ENCODE measurements at places on chromosomes 7 and 10. TPM values are rescaled to one million over a fixed set of nuclear protein-coding genes. Genes with fewer than 3 reads are reported as not detected.
A peak's percentile ranks its signal among the peaks of the same experiment; 100 is the strongest.

The CBLL1 gene
- 58.0 TPM for total RNA-seq

The ADCYAP1R1 gene
- total RNA-seq: 0.39 TPM

- no peaks in the 10 kb centered on the region for H3K27me3 ChIP-seq
- no peaks in the 10 kb centered on the region for H3K4me1 ChIP-seq
- no peak overlapping the region for H3K4me3 ChIP-seq
These were observed 151.7 kb downstream of the RTKN2 start for GRCh38 chr10:62116896-62117295.

The ERVW-1 gene
- total RNA-seq: not detected

The ASB10 gene
- not detected for total RNA-seq

- no peak for DNase-seq
- no peaks in the 10 kb centered on the region for H3K4me1 ChIP-seq
- no peaks in the 10 kb centered on the region for H3K36me3 ChIP-seq
- H3K27me3 ChIP-seq: no peaks in the 10 kb centered on the region
- no peak overlapping the region for H3K27ac ChIP-seq
These were observed 465.3 kb downstream of the ARL4A start for GRCh38 chr7:13152755-13153154.

DNA sequence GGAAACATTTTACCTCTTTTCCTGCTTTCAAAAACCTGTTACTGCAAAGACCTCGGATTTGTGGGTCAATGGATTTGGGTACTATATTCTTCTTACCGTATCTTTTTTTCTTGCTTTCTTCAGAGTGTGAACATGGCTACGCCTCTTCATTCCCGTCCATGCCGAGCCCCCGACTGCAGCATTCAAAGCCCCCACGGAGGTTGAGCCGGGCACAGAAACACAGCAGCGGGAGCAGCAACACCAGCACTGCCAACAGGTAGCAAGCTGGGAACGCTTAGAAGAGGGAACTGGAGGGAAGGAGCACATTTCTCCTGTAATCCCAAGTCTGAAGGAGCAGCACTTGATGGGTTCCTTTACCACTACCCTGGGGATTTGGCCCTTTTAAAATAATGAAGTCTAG, 20.7 kb downstream of the MXI1 start:
- peak overlapping the region; percentile 95 for H3K4me3 ChIP-seq
- no peaks in the 10 kb centered on the region for H3K4me1 ChIP-seq
- H3K27me3 ChIP-seq: peaks cover 11% of the 10 kb centered on the region
- H3K27ac ChIP-seq: no peak overlapping the region

The SRGN gene
- total RNA-seq: not detected

GRCh38 chr7:36010656-36011587, 142.1 kb upstream of the EEPD1 start:
- DNase-seq: no peak
- H3K4me3 ChIP-seq: no peak overlapping the region
- H3K36me3 ChIP-seq: no peaks in the 10 kb centered on the region
- H3K27me3 ChIP-seq: peaks cover 7% of the 10 kb centered on the region
- H3K4me1 ChIP-seq: peaks cover 13% of the 10 kb centered on the region

- DNase-seq: no peak
- no peak overlapping the region for H3K27ac ChIP-seq
- H3K4me1 ChIP-seq: peaks cover 37% of the 10 kb centered on the region
- no peaks in the 10 kb centered on the region for H3K27me3 ChIP-seq
These were observed 187.2 kb downstream of the VTI1A start for GRCh38 chr10:112634096-112634830.

DNA sequence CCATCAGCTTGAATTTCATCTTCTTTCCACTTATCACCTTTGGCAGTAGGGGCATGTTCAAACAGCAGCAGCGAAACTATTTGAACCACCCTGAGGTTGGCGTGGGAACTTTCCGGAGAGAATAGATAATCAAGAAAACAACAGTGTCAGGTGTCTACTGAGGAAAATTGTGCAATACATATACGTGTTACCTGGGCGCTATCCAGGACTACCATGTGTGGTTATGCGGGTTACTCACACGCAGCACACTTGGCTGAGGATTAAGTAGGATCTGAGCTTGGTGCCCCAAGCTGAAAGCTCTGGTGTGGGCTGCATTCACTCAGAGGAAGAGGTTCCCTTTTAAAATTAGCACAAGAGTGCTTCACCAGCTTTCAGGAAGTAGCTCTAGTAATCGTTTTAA, 8.8 kb upstream of the ABI1 start:
- no peak overlapping the region for H3K4me3 ChIP-seq
- H3K27me3 ChIP-seq: no peaks in the 10 kb centered on the region
- no peak overlapping the region for H3K27ac ChIP-seq
- DNase-seq: no peak
- H3K36me3 ChIP-seq: no peaks in the 10 kb centered on the region

DNA sequence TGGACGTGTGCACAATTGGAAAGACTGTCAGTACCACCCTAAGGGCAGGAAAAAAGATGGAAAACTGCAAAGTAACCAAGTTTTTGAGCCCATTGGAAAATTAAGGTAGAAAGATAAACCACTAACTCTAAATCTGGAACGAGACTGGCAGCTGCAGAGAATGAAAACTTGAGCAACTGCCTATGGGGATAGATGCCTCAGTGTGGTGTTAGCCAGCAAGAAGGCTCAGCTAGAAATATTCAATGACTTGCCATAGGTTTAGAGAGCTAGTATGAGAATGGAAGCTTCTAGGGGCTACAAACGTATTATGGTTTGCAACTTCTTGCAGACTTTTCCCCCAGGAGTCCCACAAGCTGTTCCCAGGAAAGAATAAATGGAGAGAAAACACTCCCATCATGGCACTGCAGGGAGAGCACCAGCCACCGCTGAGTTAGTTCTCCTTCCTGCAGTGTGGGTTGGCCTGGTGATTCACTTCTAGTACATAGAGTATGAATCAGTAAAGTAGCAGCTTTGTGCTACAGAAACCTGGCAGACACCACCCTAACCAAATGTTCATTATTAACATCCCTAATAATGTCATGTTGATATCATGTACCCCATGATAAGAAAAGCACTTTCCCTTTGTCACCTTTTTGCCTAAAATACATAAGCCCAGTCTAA, 372.4 kb upstream of the VWC2 start:
- H3K36me3 ChIP-seq: no peaks in the 10 kb centered on the region
- no peaks in the 10 kb centered on the region for H3K27me3 ChIP-seq
- H3K4me1 ChIP-seq: no peaks in the 10 kb centered on the region

The ZP3 gene
- 1.7 TPM for total RNA-seq

GRCh38 chr10:132109341-132110110, 43.8 kb downstream of the JAKMIP3 start:
- DNase-seq: no peak
- H3K36me3 ChIP-seq: no peaks in the 10 kb centered on the region
- H3K27ac ChIP-seq: no peak overlapping the region
- no peaks in the 10 kb centered on the region for H3K27me3 ChIP-seq
- H3K4me1 ChIP-seq: no peaks in the 10 kb centered on the region

GRCh38 chr10:85139124-85139523, 810.7 kb downstream of the CCSER2 start:
- H3K27ac ChIP-seq: no peak overlapping the region
- peaks cover 9% of the 10 kb centered on the region for H3K4me1 ChIP-seq
- no peak overlapping the region for H3K4me3 ChIP-seq
- H3K27me3 ChIP-seq: no peaks in the 10 kb centered on the region
- DNase-seq: no peak

The KNDC1 gene
- total RNA-seq: 1.8 TPM

The H2BK1 gene
- not detected for total RNA-seq

GRCh38 chr10:96719850-96720421, 378 bp downstream of the PIK3AP1 start:
- peaks cover 28% of the 10 kb centered on the region for H3K27me3 ChIP-seq
- peak overlapping the region; percentile 63 for H3K4me3 ChIP-seq
- no peaks in the 10 kb centered on the region for H3K36me3 ChIP-seq
- H3K27ac ChIP-seq: no peak overlapping the region

- H3K4me1 ChIP-seq: no peaks in the 10 kb centered on the region
- H3K27ac ChIP-seq: no peak overlapping the region
- H3K27me3 ChIP-seq: no peaks in the 10 kb centered on the region
These were observed 213.6 kb downstream of the DIP2C start for GRCh38 chr10:475709-476454.

GRCh38 chr7:13352677-13353076, 636.8 kb downstream of the ETV1 start:
- no peak overlapping the region for H3K4me3 ChIP-seq
- H3K4me1 ChIP-seq: no peaks in the 10 kb centered on the region
- H3K36me3 ChIP-seq: no peaks in the 10 kb centered on the region
- no peaks in the 10 kb centered on the region for H3K27me3 ChIP-seq
- no peak overlapping the region for H3K27ac ChIP-seq

DNA sequence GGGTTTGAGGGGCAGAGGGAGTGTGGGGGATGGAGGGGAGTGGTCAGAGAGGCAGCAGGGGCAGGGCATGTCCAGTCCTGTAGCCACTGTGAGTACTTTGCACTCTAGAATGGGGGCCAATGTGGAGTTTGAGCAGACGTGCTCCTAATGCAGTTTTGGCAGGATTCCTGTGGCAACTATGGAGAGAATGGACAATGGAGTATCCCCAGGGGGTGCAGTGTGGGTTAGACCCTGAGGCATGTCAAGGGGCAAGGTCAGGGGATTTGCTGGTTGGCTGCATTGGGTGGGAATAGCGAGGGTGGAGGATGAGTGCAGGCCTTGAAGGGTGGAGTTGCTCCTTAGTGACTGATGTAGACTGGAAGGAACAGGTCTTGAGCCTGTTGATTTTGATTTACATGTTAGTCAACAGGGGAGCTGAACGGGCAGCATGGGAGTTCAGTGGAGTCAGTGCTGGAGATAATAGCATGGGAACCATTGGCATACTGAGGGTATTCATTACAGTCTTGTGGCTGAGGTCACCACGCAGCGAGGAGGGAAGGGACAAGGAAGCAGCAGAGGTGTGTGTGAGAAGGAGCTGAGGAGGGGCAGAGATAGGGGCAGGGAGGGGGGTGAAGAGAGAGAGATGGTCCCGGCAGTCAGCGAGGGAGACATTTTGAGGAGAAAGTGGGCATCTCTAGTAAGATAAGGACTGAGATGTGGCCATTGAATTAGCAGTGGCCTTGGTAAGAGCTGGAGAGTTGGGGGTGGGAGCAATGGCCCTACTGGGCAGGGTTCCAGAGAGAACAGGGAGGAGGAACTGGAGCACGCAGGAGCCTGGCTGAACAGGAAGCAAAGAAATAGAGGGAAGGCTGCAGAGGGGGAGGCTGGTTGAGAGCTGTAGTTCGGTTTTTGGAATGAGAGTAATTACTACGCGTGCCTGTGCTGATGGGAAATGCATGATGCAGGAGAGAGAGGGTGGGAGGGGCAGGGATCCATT, 112.7 kb downstream of the CCNY start:
- H3K36me3 ChIP-seq: no peaks in the 10 kb centered on the region
- DNase-seq: no peak
- H3K4me1 ChIP-seq: peaks cover 25% of the 10 kb centered on the region
- H3K4me3 ChIP-seq: no peak overlapping the region

DNA sequence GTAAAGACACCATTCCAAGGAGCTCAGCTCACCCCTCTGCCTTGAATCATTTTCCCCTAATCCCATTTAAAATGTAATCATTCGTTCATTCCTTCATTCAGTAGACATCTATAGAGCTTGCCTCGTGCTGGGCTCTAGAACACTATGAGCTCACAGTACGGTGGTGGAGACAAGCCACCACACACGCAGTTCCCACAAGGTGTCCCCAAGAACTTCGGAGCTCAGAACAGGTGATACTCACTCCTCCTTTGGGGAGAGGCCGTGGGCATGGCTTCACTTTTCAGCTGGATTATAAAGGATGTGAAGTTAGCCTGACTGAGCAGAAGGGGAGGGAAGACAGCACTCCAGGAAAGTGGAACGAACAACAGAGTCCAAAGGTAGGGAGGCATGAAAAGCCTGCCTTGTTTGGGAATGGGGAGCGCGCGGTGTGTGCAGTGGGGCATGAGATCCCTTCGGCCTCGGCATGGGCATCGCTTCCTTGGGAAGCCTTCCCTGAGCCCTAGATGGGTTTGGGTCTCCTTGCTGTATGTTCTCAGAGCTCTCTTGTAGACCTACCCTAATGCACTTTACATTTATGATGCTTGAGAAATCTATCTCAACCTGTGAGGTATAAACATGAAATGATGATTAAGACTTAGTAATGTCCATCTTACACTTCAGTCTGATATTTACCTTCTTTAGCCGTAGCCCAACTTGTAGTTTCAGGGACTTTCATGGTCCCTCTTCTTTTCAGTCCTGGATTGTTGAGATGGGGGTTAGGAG, 809 bp upstream of the OGA start:
- peak overlapping the region; percentile 94 for H3K4me3 ChIP-seq
- H3K36me3 ChIP-seq: no peaks in the 10 kb centered on the region
- DNase-seq: peak; percentile 65
- H3K27me3 ChIP-seq: no peaks in the 10 kb centered on the region
- H3K4me1 ChIP-seq: peaks cover 14% of the 10 kb centered on the region
- H3K27ac ChIP-seq: no peak overlapping the region

The VSIR gene
- 0.46 TPM for total RNA-seq

GRCh38 chr7:124801330-124801895, 35.8 kb upstream of the GPR37 start:
- no peak for DNase-seq
- H3K4me1 ChIP-seq: no peaks in the 10 kb centered on the region
- no peak overlapping the region for H3K4me3 ChIP-seq
- no peaks in the 10 kb centered on the region for H3K36me3 ChIP-seq

The AVL9 gene
- total RNA-seq: 36.3 TPM

DNA sequence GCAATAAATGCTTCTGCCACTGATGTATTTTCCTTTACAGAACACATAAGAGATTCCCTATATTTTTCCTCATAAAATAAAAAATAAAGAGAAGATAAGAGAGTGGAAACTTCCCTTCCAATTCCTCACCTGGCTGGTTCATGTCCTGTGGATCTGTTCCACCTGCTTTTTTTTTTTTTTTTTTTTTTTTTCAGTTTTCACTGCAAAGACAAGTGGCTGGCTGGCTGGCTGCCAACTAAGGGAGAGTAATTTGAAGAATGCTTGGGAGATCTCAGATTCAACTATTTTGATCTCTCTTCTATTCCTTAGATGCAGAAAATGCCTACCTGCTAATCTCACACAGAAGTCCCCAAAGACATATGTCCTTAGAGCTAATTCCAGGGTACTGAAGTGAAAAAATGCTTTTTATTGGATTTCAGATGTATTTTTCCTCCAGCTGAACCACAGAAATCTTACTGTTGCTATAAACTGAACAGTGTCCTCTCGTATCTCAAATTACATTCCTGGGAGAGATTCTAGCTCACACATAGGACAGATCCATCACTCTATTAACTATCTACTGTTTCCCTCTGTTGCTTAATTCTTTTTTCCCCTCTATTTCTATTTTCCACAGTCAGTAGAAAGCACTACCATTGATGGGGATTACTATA, 120.8 kb downstream of the NRCAM start:
- no peaks in the 10 kb centered on the region for H3K27me3 ChIP-seq
- no peak for DNase-seq
- H3K27ac ChIP-seq: no peak overlapping the region

GRCh38 chr10:35684586-35684985, 42.5 kb upstream of the FZD8 start:
- H3K36me3 ChIP-seq: no peaks in the 10 kb centered on the region
- DNase-seq: peak; percentile 50
- H3K27ac ChIP-seq: no peak overlapping the region
- H3K27me3 ChIP-seq: no peaks in the 10 kb centered on the region
- peaks cover 13% of the 10 kb centered on the region for H3K4me1 ChIP-seq

GRCh38 chr7:95509199-95509598, 23.5 kb downstream of the ASB4 start:
- no peaks in the 10 kb centered on the region for H3K36me3 ChIP-seq
- no peaks in the 10 kb centered on the region for H3K27me3 ChIP-seq
- H3K4me3 ChIP-seq: no peak overlapping the region
- H3K27ac ChIP-seq: no peak overlapping the region

- no peak overlapping the region for H3K4me3 ChIP-seq
- no peak overlapping the region for H3K27ac ChIP-seq
- no peaks in the 10 kb centered on the region for H3K36me3 ChIP-seq
- H3K4me1 ChIP-seq: no peaks in the 10 kb centered on the region
- H3K27me3 ChIP-seq: no peaks in the 10 kb centered on the region
These were observed 168.5 kb downstream of the TEX36 start for GRCh38 chr10:125514206-125515162.

Data from neural progenitor cell (in vitro differentiated cells).